ENCODE measurements at places on chromosomes 13 and 19. TPM values are rescaled to one million over a fixed set of nuclear protein-coding genes. Genes with fewer than 3 reads are reported as not detected.

FXYD3 gene
- not detected for polyA plus RNA-seq

- no peak for DNase-seq
Observed at GRCh38 chr19:10800488-10800887, 35.5 kb downstream of the TMED1 start.

DNA sequence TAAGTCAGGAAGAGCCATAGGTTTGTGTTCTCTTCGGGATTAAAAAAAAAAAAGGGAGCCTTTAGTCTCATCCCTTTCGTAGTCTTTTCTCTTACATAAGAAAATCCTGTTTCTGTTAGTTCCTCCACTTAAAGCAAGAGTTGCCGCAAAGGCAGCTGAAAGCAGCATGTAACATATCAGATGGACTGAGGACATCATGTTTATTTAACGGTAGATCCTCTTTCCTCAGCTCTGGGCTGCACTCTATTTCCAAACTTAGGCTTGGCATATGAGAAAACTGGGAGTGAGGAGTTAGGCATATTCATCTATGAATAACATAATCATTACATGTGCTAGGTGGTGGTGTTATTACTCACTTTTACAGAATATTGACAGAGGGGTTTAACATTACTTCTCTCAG is 391.2 kb downstream of the KLF12 start:
- no peak for DNase-seq

- DNase-seq, result no peak
Observed at GRCh38 chr19:28927456-28927855, 285.5 kb downstream of the UQCRFS1 start.

GRCh38 chr19:7605490-7606222 is 10.0 kb downstream of the CAMSAP3 start:
- DNase-seq, result peak; percentile 98

DNA sequence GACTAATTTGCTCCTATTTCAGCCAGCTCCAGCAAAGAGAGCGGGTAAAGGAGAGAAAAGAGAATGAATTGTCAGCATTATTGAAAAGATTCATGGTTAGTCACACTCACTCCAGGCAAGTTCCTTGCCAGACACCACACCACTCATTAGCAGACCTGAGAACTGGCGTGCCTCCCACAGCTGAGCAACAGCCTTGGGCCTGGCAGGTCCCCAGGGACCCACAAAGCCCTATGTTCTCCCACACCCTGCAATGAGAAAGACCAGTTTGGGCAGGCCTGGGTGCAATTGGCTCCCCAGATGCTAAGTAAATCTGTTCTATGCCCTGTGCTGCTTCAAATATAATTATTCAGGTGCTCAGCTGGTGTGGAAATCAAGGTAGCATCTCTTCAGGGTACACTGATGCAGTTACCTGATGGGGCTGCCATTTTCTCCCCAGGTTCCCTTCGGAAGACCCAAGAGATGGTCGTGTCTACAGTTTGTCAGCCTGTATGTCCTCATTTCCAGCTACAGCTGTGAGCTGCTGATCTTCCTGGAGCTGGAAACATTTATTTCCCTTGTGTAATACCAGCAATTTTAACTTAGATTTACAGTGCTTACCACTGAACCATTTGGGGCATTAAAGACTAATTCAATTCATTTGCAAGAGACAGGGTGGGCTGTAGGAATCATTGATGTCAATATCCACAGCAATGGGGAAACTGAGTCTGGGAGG is 405.0 kb downstream of the COG6 start:
- DNase-seq, result no peak

GRCh38 chr19:6765738-6766356 is 1.4 kb downstream of the SH2D3A start:
- no peak for DNase-seq

DNA sequence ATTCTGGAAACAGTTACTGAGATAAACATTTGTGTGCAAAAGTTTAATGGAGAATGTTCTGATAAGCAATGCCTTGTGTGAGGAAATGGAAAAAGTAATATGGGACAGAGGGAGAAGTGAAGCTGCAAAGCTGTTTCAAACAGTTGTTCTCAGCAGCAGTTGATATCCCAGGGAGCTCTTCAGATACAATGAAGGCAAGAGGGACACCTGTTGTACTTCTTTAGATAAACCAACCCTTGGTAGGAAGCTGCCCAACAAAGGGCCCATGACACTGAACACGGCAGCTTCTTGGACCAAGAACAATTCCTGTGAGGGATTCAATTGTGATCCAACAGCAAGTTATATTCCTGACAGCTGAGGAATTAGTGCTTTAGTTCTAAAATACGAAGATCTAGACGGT is 894.3 kb upstream of the PCDH20 start:
- DNase-seq, result no peak
